GM13977 (cell line): ENCODE measurements at places on chromosomes 7 and 10.

GRCh38 chr10:18659819-18660535 is 746 bp downstream of the ARL5B start:
- peak; percentile 27 for DNase-seq

DNA sequence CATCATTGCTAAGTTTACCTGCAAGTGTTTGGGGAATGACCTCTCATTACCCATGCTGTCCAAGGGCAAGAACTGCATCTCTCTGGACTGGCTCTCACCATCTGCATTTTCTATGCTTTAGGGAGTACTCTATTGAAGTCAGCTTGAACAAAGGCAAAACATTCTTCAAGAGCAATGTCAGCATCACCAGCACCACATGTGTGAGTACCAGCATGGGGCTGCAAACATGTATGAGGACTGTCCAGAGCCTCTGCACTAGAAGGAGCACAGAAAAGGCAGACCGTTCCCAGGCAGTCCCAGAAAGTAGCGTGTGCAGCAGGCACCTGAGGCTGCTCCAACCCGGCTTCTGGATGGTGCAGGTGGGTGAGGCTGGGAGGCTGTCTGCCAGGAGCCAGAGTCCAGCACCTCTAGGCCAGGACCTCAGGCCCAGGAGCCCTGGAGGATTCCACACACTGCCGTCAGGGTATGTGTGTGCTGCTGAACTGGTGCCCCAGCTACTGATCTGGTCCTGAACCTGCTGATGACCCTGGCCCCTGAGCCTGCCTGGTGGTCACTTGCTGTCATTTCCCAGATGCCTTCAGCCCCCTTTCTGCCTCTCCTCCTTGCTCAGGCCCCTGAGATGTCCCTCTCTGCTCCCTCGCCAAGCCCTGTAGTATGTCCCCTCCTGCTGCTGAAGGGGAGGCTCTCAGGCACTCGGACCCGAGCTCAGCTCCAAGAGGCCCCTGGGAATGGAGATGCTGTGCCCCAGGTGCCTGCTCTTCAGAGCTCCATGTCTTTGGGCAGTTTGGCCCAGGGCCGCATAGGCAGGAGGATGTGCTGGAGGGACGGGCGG is 20.7 kb downstream of the ANTXRL start:
- no peak for DNase-seq

DNA sequence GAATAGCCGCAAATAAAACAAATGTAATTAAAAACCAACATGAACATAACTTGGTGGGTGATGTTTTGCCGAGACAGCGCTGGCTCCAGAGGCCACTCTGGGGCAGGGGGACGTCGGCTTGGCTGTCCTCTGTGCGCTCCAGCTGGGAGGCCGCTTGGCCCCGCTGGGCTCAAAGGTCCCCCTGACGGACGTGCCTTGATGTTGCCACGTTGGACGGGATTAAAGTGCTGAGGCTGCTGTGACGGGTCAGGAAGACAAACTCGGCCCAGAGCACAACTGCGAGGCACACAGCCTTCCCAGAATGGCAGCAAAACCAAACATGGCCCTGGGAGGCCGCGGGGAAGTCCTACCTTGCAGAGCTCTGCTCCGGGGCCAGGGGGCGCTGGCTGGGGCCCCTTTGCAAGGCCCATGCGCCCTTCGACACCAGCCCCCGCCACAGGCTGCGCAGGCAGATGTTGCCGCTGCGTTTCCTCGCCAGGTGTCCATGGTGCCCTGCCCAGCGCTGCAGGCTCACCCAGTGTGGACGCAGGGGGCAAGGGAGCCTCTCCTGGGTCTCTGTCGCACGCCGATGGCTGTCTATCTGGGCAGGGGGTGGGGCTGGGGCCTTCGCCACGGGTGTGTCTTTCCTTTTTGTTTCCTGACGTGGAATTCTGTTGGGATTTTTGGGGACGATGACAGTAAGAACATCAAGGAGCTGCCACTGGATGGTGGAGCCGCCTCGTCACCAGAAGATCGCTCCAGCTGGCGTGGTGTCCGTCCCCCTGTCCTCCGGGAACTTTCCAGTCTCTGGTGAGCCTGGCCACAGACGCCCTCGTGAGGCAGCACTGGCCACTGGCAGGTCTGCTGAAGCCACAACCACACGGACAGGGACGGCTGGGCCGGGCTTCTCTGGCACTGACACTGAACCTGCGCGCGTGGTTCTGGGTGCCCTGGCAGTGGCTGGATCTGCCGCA is 99.6 kb upstream of the DIP2C start:
- no peak for DNase-seq

- no peak for DNase-seq
Observed at GRCh38 chr10:36441557-36441956, 683.8 kb upstream of the ANKRD30A start.

DNA sequence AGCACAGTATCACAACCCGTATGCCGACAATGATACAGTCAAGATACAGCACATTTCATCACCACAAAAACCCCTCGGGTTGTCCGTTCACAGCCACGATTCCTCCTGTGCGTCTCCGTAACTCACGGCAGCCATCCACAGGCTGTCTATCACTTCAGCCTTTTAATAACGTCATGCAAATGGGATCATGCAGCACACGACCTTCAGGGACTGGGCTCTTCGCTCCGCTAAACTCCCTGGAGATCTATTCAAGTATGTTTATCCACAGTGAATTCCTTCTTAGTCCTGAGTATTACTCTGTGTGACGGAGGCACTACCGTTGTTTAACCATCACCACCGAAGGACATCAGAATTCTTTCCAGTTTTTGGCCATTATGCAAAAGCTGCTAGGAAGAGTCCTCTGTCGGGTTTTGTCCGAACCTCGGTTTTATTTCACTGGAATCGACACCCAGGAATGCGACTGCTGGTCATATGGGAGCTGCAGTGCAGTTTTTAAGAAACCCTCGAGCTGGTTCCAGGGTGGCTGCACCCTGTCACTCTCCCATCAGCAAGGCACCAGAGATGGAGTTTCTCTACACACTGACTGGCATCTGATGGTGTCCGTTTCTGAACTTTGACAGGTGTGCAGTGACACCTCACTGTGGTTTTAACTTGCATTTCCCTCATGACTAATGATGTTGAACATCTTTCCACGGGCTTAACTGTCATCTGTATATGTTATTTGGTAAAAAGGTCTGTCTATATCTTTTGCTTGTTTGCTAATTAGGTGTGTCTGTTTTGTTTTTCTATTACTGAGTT is 193.6 kb downstream of the MAD1L1 start:
- no peak for DNase-seq

GRCh38 chr7:38681882-38682281 is 50.7 kb upstream of the AMPH start:
- DNase-seq: no peak

- peak; percentile 61 for DNase-seq
Observed at GRCh38 chr10:110803830-110804338, 67.8 kb upstream of the PDCD4 start.
